ENCODE measurements at places on chromosomes 2 and 18.

DNA sequence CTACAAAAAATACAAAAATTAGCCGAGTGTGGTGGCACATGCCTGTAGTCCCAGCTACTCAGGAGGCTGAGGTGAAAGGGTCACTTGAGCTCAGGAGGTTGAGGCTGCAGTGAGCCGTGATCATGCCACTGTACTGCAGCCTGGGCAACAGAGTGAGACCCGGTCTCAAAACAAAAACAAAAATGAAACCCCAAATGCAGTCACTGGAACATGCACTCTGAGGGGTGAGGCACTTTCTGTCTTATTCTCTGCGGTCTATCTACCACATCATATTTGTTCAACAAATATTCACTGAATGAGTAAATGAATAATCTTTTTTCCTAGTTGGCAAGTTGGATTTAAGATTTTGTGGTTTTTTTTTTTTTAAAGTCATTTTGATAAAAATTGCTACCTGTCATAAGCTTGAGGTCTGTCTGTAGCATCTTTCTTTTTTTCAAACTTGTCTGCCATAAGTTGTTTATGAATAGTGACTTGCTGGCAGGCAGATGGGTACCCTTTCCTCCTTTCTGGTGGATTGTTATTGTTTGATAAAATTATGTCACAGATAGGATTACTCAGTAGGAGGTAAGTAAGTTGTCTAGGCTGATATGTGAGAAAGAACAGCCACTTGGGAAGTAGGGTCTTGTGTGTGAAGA lies 11.8 kb downstream of the CHRNA1 start:
- no peak for DNase-seq

GRCh38 chr2:220880623-220881596 lies 691.2 kb downstream of the EPHA4 start:
- no peak for DNase-seq

DNA sequence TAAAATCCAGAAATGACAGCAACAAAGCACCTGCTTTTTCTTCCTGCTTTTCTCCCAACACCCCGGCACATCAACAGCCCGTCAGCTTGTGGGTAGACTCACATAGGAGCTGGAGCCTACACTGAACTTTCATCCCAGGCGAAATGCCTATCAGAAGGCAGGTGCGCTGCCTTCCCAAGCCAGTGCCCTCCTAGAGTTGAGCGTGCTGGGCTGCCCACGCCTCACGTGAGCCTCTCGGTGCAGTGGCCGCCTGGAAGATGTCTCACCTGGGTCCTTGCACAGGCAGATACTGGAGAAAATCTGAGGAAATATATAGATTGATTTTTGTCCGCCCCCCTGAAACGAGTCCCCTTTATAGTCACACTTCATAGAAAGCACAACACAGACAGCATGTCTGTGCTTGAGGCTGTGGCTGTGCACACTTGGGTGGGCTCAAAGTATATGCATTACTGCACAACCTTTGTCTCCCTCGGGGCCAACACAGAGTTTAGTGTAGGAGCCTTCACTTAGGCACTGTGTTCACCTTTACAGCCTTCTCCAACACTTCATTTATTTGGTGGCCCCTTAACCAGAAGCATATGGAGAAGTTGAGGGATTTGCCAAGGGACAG lies 112.5 kb downstream of the SMAD7 start:
- no peak for DNase-seq

- DNase-seq, result no peak
These were observed 22.5 kb downstream of the LPIN1 start for GRCh38 chr2:11768946-11769345.

DNA sequence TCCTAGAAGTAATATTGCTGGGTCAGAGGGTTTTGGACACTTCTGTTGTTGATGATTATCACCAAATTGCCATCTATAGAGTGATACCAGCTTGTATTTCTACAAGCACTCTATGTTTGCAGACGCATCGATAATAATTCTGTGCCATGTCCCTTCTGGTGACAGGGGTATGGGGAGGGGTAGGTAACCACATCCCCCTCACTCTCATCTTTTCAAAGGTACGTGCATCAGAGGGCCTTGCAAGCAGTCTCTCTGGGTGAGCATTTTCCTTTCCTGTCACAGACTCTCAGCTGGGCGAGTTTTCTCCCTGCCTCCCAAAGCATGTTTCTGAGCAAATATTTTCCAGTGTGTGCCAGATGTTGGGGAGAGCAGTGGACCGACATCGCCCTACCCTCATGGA lies 98.0 kb downstream of the SMAD7 start:
- DNase-seq, result no peak

DNA sequence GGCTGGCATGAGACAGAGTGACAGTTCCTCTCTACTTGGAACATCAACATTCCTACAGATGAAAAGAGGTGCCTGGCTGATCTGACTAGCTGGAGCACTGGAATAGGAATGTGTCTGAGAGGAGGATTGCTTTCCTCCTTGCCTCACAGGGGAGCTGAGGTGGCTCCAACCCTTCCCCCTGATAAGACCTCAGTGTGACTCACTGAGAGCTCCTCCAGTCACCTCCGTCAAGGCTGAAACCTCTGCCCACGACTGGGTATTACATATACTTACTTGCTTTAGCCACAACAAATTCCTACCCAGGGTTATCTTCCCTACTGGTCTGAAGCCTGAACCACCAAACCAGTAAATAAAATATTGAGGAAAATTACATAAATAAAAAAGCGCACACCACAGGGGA lies 342.7 kb upstream of the REG3G start:
- no peak for DNase-seq

- no peak for DNase-seq
These were observed 4.3 kb upstream of the HS6ST1 start for GRCh38 chr2:128322715-128323554.

DNA sequence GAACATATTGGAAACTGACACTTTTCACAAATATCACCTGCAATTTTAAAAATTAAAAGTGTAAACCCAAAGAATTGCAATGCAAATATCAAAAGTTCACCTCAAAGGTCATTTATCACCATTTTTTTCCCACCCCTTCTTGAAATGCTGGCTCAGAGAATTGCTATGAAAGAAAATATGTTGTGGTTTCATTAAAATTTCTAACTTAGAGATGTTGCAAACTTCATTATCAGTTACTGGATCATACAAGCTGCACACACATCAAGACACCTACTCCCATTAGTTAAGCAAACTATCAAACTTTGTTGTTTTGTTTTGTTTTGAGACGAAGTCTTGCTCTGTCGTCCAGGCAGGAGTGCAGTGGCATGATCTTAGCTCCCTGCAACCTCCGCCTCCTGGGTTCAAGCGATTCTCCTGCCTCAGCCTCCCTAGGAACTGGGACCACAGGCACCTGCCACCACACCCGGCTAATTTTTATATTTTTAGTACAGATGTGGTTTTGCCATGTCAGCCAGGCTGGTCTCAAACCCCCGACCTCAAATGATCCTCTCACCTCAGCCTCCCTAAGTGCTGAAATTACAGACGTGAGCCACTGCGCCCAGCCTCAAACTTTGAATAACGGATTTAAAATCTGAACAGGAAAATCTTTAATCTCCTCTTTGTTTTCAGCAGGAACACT lies 37.0 kb downstream of the STK39 start:
- DNase-seq, result no peak

DNA sequence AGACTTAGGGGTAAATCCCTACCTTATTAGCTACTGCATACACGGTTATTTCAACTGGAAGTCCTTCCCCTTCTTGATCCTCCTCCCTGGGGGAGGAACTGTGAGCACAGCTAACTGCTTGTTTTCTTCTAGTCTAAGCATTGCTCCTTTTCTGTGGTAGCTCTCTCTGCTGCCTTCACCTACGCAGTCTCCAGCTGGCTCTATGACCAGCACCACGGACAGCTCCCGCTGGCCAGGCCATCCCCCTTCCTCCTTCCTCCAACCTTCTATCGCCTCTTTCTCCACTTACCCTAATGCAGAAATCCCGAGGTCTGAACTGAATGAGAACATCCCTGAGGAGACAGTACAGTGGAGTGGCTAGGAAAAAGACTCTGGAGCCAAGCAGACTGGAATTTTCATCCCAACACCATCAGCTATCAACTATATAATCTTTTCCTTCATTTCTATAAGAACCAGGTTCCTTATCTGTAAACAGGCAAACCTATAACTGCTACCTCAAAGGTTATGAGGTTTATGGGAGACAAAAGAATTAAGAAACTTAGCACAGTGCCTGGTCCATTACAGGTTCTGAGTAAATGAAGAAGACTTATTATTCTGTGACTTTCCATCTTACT lies 4.7 kb upstream of the CFAP65 start:
- DNase-seq, result no peak

GRCh38 chr2:55230551-55230950 lies 1.5 kb downstream of the CLHC1 start:
- no peak for DNase-seq

- DNase-seq, result no peak
These were observed 102.9 kb upstream of the SCN1A start for GRCh38 chr2:166230724-166231070.

- no peak for DNase-seq
These were observed 26.9 kb downstream of the MCEE start for GRCh38 chr2:71102981-71103681.

- DNase-seq, result no peak
These were observed 146.2 kb upstream of the LYPD1 start for GRCh38 chr2:132816234-132816633.

GRCh38 chr2:176851200-176851888 lies 361.2 kb upstream of the HNRNPA3 start:
- DNase-seq, result no peak

- DNase-seq, result no peak
These were observed 180.0 kb upstream of the TPO start for GRCh38 chr2:1233281-1233680.

- DNase-seq, result no peak
These were observed at the start of gene SERPINB13 for GRCh38 chr18:63586966-63587365. TSS of gene SERPINB13 (plus strand) at chr18:63587343. CDS start at chr18:63588668, 1,325 bp downstream.

GRCh38 chr18:79584491-79585394 lies 94.9 kb upstream of the CTDP1 start:
- no peak for DNase-seq

DNA sequence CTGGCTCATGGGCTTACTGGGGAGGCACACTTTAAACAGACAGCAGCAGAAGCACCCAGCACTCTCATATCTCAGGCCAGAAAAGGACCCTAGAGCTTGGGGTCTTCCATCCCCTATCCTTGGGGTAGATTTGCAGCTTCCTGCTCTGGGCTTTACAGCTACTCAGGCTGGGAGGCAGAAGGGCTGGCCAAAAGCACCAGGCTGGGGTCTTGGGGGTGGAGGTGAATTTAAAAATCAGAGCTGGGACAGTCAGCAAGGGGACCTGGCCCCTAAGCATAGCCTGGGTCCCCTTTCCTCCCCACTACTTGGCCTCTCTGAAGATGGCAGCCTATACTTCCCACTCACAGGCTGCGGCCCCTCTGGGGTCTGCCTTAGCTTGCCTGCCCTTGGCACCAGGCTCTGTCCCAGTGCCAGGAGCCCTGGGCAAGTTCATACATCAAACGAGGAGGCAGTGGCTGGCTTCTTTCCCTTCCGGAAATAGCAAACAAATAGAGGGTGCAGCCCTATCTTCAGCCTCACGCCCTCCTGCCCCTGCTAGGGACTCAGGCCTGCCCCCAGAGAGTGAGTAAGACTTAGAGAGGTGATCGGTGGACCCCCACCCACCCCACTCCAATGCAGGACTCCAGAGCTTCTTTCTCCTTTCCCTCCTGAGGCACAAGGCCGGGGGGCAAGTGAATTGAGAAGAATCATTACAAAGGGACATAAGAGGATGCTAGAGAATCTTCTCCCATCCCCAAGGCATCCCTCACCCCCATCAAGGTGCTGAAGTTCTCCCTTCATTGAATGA lies 26.0 kb upstream of the TNS1 start:
- DNase-seq, result no peak

DNA sequence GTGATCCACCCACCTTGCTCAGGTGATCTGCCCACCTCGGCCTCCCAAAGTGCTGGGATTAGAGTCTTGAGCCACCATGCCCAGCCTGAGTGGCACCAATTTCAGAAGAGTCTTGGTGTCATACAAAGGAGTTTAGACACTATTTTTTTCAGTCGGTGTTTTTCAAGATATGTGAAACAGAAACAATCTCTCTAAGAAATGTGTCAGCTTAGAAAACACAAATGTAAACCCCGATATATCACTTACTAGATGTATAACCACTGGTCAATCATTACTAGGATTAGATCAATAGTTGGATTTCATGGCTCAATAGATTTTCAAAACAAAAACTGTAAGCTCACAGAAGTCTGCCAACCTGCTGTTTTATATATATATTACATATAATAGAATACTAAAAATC lies 67.2 kb upstream of the FRZB start:
- DNase-seq, result no peak

DNA sequence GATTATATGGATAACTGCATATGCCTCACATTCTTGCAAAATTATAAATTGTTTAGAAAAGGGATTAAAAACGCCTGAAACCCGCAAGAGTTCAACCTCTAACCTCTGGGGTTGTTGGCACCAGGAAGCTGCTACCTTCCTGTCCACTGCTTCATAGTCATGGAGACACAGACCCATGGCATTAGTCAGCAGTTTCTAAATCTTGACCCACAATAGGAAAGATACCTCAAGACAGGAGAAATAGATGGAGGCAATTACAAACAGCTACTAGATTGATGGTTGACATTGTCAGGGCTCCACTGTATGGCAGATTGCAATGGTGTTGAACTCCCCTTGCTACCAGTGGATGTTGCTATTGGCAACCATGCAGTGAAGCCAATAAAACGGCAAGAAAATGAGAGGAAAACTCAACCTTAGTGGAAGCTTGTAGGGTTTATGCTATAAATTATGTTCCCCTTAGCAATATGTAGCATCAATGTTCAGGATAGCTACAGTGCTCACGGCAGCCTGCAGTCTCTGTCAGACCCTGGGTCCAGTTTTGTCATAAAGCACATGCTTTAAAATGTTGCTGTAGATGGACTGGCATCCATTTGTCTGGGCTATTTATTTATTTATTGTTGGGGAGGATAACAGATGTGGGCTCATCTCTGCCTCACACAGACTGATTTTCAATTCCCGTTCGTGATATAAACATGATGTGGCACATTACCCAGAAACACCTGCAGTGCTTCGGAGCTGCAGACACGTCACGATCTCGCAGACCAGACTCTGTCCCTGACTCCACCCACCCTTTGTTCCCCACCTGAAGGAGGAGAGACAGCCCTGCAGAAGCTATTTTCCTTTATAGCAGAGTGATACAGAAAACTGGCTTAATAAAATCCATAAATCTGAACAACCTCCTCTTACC lies 233.4 kb downstream of the AGPS start:
- DNase-seq, result no peak

GRCh38 chr18:8947566-8947965 lies 154.9 kb upstream of the NDUFV2 start:
- no peak for DNase-seq
